ENCODE measurements at places on chromosomes 6 and 20.

- DNase-seq = no peak
Measured at GRCh38 chr20:58753267-58753921, 60.8 kb downstream of the NPEPL1 start.

DNA sequence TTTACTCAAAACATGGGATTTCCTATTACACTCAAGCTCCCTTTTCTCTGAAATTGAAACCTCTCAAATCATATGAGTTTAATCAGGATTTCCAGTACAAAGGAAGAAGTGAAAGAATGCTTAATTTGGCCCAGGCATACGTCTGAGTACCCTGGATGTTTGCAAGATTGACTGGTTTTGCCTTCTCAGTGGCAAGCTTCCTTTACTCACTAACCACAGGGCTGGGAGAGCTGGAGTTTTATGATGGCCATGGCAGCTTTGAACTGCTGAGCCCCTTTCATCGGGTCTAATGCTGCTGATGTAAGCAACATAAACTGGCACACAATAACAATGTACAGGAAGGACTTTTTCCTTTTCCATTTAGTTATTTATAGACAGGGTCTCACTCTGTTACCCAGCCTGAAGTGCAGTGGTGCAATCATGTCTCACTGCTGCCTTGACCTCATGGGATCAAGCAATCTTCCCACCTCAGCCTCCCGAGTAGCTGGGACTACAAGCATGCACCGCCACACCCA, 194.8 kb downstream of the SLC35F1 start:
- no peak for DNase-seq

DNA sequence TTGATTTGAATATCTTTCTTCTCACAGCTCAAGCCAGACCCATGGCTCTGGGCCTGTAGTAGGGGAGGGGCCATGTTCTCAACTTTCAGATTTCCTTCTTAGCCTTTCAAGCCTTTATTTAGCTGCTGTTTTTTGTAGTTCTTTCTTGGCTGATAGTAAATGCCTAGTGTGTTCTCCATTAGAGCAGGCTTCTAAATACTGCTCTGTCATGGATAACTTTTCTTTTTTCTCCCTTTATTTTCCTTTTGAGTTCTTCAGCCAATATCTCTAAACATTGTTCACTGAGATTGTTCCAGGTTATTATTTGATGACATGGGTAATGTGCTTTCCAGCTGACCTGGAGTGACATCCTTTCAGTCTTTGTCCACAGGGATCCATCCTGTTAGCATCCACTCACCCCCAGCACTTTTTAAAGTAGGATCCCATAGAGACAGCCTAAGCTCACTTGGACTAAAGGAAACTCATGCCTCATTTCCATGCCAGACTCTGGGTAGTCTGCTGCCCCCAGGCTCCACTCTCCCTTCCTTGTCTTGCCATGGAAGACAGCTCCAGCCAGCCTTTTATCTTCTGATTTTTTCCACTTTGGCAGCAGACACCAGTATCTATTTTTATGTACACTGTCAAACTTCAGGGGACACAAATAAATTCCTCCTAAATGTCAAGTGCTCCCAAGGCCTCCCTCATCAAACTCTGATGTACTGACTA, 645.6 kb downstream of the RNF144B start:
- DNase-seq = no peak

DNA sequence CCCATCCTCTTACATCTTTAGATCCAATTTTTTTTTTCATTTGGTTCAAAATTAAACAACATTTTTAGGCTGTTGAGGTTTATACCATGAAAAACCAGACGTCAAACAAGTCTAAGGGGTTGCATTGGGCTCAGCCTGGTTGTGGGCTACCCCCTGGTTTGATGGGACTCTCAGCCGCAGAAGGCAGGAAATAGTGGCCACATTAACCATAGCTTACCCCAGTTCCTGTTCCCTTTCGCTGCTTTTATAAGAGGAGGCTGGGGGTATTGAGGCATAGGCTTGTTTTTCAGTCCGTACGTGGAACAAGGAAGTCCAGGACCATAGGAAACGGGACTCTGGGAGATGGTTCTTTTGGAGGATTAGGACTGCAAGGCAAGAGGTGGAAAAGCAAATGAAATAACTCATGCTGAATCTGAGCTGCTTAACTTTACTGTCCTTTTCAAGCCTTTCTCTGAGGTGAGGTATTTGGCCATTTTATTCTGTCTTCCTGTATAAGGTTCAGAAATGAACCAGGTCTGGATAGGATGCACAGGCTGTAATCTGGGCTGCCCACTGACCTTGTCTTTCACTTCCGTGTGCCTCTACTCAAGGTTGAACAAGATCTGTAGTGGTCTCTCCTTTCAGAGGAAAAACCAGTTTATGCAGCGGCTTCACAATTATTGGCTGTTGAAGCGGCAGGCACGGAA, 7.7 kb downstream of the BRPF3 start:
- no peak for DNase-seq
